ENCODE measurements at places on chromosomes 2 and 18.

DNA sequence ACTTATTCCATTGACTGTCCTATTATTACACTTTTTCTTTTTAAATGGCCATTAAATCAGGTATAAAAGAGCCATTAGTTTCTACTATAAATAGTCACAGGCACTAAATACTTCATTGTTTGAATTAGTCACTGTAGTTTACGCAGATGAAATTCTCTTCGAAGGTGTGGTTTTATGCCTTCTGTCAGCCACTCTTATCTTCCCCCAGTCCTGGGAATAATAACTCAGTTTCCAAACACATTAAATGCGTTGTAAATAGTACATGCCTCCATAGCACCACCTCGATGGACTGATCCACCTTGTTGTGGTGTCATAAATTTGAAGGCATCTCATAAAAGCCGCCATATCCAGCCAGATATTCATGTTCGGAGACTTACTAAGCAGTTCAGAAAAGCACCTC is 72.1 kb upstream of the PARD3B start:
- no peak for DNase-seq

DNA sequence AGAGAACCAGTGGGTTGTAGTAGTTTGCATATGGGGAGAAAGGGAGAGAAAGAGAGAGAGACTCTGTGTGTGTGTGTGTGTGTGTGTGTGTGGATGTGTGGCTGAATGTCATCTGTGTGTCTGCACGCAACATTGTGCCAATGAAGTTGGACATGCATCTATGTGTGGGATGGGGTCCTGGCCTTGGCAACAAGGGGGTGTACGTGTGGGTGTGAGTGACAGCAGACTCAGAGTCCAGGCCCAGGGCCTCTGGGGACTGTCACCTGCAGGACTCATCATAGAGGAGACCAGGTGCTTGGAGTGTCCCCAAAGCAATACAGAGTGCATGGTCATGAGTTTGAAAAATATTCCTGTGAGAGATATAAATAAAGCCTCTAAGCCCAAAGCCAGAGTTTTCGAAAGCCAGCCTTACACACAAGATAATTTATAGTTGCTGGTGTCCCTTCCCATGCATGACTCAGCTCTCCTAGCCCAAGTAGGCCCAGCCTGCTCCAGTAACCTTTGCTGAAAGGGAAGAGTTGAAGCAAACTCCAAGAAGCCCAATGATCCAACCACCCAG is 59.9 kb downstream of the TNP1 start:
- no peak for DNase-seq

DNA sequence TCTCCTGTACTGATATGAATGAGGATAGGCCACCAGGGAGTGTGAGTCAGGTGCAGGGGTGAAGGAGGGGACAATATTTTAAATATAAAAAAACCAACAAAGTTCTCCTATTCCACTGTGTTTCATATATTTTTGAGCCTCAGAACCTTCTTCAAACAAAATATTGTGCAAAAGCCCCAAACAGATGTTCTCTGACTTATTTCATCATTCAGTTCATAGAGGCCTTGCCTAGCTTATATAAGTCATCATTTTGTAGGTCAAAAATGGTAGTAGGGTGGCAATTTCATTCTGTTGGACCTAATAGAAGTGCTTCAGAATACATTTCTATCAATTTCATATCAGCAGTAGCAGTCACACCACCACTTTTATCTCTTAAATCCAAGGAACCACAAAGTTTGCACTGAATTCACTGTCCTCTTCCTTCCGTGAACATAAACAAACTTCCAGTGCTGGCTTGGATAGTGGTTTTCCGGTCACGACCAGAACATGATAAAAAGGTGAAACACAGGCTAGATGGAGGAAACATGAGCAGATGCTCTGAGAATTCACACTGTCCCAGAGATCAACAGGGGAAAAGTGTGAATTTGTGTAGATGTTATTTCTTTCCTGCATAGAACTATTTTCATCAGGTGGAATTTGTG is 99.1 kb downstream of the EN1 start:
- DNase-seq: no peak

DNA sequence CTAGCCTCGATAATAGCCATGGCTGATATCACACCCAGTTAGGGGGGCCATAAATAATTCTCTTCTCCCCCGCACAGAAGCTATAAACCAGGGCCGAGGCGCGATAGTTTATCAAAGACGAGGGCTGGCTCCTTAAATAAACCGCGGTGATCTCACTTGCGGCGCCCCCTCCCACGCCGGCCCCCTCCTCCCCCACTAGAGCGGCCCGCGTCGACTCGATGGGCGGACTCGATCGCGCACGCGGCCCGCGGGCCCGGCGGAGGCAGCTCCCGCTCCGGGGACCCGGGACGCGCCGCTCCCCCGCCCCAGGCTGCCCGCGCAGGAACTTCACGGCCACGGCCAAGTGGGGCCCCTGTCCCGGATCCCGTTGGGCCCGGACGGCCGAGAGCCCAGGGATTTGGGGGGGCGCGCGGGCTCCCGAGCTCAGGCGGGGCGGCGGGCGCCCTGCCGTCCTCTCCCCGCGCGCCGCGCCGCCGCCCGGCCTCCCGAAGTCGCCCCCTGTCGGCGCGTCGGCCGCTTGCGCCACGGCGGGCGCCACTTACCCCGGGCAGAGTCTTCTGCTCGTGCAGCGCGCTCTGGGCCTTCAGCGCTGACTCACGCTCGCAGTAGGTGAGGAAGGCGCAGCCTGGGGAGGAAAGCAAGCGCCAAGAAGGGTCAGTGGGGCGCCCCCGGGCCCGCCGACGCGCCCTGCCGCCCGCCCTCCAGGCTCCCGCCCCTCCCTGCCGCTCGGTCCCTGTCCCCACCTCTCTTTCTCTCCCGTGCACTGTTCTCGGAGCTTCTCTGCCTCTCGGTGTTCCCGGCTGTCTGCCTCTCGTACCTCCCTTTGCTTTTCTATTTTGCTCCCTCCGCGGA is 80.4 kb downstream of the CELF4 start:
- DNase-seq: peak; percentile 21

DNA sequence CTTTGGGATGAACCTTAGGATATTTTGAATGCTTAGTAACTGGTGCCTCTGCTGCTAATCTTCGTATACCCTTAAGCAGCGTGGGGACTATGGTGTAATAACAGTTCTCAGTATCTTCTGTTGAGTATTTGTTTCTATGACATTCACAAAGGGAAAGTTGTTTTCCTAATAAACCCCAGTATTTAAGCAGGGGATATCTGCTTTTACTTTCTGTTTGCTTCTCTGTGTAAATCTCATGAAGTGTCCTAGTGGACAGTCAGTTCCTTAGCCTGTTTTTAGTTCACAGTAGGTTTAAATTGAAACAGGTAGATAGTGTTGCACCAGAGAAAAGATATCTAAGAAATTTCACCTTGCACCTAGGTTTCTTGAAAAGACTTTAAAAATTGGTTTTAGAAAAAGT is 14.9 kb downstream of the KIAA1328 start:
- DNase-seq: no peak

DNA sequence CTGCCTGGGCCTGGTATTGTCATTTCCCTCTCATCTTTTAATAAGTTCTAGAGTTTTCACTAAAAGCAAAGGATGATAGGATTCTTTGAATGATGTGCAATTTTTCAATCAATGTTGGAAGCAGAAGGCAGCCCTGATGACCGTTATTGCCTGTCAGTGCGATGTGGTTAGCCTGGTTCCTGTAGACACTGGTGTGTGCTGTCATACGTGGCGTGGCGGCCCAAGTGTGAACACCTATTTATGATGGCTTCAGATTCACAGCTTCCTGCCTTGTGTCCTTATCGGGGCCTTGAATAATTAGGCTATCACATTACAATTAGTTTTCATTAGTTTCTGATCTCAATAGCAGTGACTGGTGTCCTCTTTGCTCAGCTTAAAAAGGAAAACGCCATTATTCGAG is 218.5 kb downstream of the TPGS2 start:
- DNase-seq: no peak

- peak; percentile 66 for DNase-seq
Measured at GRCh38 chr2:84906108-84906899, 848 bp downstream of the TMSB10 start.

GRCh38 chr2:120741571-120742561 is 6.2 kb downstream of the GLI2 start:
- no peak for DNase-seq

GRCh38 chr2:64203131-64203857 is 59.1 kb upstream of the PELI1 start:
- no peak for DNase-seq

DNA sequence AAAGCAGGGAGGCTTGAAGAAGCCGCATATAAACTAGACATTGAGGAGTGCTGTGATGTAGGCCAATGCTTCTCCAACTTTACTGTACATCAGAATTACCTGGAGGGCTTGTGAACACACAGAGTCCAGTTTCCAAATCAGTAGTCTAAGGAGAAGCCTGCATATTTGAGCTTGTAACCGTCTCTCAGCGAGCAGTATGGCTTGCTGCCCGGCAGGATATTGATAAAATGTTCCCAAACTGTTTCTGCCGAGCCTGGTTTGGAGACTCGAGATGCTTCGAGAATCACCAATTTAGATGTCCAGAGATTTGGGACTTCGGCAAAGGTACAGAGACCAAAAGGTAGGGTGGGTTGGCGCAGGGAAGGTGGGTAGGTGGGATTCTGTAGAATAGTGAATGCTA is 11.0 kb upstream of the RAB31 start:
- DNase-seq: no peak

- DNase-seq: no peak
Measured at GRCh38 chr2:231422056-231422455, 26.5 kb downstream of the B3GNT7 start.

DNA sequence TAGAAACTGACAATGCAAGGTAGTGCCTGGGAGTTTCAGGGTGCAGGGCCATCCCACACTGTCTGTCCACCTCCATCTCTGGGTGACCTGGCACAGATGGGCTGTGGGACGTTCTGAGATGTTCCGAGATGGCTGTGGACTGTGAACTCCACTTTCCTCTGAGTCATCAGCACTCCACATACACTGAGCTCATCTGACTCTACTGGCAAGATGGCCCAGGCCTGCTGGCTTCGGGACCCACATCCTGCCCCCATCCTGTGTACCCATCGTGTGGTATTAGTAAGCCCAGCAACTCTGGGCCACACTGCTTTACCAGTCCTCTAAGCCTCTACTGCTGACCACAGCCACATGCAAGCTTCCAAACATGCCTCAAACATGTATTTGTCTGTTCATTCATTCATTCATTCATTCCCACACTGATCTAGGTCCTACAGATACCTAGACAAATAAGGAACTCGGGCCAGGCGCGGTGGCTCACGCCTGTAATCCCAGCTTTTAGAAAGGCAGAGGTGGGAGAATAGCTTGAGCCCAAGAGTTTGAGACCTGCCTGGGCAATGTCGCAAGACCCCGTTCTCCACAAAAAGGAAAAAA is 124.8 kb upstream of the CXCR4 start:
- DNase-seq: peak; percentile 36

DNA sequence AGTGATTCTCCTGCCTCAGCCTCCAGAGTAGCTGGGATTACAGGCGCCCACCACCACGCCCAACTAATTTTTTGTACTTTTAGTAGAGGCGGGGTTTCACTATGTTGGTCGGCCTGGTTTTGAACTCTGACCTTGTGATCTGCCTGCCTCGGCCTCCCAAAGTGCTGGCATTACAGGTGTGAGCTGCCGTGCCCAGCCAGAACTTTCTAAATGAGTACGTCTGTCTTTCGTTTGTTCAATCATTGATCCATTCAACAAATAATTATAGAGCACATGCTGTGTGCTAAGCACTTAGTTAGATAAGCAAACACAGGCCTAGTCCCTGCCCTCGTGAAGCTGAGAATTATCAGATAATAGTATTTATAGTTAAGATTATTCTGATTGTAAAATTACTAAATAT is 56.5 kb downstream of the TTC39C start:
- no peak for DNase-seq

GRCh38 chr2:142586693-142587580 is 290.5 kb upstream of the KYNU start:
- DNase-seq: no peak

DNA sequence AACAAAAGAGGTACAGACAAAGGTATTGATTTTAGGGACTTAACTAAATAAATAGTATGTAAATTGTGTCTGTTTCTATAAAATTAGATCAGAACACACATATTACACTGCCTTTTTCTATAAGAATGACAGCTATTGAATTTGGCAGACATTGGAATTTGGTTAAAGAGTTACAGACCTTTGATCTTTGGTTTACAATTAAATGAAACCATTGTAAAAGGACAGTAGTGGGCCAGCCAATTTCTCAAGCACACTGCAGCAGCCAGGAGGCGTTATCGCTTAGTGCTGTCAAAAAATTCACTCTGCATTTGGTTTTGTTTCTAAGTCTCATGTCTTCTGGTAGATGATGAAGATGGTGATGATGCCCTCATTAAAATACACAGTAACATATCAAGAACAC is 175.9 kb downstream of the NR4A2 start:
- DNase-seq: no peak

- no peak for DNase-seq
Measured at GRCh38 chr2:158602027-158602426, 145.3 kb downstream of the PKP4 start.

DNA sequence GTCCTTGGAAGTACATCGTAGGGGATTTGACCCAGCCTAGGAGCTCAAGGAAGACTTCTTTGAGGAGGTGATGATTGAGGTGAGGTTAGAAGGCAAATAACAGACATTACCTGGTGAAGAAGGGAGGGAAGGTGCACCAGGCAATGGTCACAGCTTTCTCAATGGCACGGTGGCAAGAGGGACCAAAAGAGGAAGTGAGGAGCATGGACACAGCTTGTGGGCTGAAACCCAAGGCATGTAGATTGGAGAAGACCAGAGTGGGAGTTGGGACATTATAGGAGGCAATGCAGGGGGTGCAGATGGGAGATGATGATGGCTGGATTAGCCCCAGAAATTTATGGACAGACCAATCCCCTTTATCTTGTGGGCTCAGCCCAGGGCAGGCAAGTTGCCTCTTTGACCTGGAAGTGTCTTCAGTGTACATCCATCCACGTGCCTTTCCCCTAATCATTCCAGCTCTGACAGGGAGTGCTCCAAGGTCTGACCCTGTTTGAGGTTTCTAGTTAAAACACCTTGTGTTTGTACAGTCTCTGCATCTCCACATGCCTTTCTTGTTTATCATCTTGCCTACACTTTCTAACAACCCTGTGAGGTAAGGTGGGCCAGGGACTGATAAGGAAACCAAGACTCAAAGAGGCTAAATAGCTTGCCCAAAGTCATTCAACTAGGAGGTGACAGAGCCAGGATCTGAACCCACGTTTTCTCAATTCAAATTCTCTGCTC is 59.1 kb downstream of the NRP2 start:
- no peak for DNase-seq

GRCh38 chr18:45967007-45967706 is at the start of gene EPG5:
EPG5 (minus strand) TSS chr18:45967329; CDS start chr18:45967239, 90 bp downstream.
- DNase-seq: peak; percentile 89

GRCh38 chr2:98685930-98686887 is 44.7 kb downstream of the MGAT4A start:
- no peak for DNase-seq

DNA sequence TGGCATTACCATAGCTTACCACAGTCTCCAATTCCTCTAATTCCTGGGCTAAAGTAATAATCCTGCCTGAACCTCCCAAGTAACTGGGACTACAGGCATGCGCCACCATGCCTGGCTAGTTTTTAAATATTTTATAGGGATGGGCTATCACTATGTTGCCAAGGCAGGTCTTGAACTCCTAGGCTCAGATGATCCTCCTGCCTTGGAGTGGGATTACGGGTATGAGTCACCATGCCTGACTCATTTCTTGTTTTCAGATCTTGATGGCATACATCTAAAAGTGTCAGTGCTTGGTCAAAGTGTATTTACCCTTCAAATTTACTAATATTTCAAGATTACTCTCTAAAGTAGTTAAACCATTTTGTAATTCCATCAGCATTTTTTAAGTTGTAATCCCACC is 9.4 kb upstream of the SOCS6 start:
- no peak for DNase-seq

Measured in stimulated activated CD4-positive, alpha-beta T cell treated with anti-CD3 and anti-CD28 coated beads, TNF-alpha, amount 100 ng/mL, for 24 hours (primary cell).